ENCODE measurements at places on chromosomes 5 and 9. TPM values are rescaled to one million over a fixed set of nuclear protein-coding genes. Genes with fewer than 3 reads are reported as not detected.

CEP120 gene
- 14.6 TPM for total RNA-seq

LAMC3 gene
- not detected for total RNA-seq

CENPK gene
- total RNA-seq: 33.3 TPM

FAM169A gene
- 22.9 TPM for total RNA-seq
